Stimulated activated CD4-positive, alpha-beta T cell treated with anti-CD3 and anti-CD28 coated beads, Interleukin-12 subunit alpha, Interleukin-12 subunit beta, amount 100 ng/mL, for 4 hours (primary cell): ENCODE measurements at places on chromosomes 16 and 17.

DNA sequence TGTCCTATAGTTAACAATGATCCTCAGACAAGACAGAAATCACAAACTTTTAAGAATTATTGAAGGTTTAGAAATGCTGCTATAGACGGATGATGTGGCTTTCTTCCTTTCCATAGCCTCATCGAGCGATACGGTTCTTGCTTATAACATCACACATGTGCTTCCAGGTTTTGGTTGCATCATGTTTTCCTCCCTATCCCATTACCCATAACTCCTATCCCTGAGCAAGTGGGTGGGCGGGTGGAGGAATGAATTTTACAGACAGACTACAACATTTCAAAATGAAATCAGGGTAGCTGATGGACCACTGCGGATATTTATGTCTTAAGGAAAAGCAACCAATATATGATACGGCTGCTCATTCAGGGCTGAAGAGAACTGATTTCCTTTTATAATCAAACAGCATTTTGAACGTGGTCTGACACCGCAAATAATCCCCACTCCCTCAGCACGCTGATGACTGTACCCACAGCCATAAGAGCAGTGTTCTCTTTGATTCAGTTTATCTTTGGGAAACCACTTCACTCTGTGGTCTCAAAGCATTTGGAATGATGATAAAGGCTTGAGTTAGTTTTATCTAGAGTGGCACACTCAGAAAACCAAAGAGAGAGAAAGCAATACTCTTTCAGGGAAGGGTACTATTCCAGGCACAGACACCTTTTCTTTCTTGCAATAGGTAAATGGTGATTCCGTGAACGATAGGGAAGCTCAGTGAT, 4.6 kb upstream of the AKTIP start:
- no peak for DNase-seq

DNA sequence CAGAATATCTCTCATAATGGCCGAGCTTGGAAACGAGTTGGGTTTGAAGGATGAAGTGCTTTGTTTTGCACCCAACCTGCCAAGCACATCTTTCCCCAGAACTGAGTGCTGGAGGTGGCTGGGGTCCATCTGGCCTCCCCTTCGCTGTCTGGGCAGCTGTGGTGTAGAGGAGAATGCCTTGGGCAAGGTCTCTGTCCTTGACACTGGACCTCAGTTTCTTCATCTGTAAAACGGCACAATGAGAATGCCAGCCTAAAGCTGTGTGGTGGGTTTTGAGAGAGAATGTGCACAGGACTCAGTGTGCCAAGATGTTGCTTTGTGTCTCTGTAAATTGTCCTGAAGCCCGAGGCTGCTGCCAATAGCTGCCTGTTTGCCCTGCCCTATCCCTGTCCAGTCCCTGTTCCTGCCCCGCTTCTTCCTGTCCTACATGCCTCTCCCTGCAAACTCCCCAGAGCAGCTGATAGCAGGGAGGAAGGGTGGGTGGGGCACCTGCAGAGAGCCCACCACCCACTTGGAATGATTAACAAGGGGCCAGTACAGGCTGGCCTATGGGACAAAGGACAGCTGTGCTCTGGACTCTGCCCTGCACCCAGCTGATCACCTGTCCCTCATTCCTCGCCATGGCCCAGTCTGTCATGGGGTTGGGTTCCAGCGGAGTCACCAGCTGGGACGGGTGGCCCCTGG, 15.3 kb downstream of the LASP1 start:
- DNase-seq, result no peak

- DNase-seq, result no peak
Observed at GRCh38 chr16:54582631-54583250, 296.2 kb upstream of the IRX3 start.

- DNase-seq, result no peak
Observed at GRCh38 chr17:55895112-55895759, 144.4 kb downstream of the PCTP start.

- no peak for DNase-seq
Observed at GRCh38 chr16:82684256-82684655, 57.5 kb downstream of the CDH13 start.

- DNase-seq, result no peak
Observed at GRCh38 chr17:1031711-1032110, 34.8 kb downstream of the TIMM22 start.

DNA sequence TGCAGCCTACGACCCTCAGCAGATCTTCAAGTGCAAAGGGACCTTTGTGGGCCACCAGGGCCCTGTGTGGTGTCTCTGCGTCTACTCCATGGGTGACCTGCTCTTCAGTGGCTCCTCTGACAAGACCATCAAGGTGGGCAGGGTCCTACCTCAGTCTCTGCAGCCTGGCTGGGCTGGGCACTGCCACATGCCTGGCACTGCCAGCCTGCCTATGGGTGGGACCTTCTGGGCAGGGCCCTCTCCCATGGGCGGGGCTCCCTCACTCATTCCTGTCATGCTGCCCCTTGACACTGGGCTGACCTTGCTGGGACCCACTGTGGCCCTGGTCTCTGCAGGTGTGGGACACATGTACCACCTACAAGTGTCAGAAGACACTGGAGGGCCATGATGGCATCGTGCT, 18.3 kb downstream of the TRAF7 start:
- no peak for DNase-seq

GRCh38 chr16:13042291-13042685, 140.9 kb downstream of the SHISA9 start:
- DNase-seq, result no peak

- no peak for DNase-seq
Observed at GRCh38 chr16:77788181-77789084, at the start of gene VAT1L. Gene VAT1L (plus strand): TSS chr16:77788564. CDS start chr16:77788683, 119 bp downstream.

DNA sequence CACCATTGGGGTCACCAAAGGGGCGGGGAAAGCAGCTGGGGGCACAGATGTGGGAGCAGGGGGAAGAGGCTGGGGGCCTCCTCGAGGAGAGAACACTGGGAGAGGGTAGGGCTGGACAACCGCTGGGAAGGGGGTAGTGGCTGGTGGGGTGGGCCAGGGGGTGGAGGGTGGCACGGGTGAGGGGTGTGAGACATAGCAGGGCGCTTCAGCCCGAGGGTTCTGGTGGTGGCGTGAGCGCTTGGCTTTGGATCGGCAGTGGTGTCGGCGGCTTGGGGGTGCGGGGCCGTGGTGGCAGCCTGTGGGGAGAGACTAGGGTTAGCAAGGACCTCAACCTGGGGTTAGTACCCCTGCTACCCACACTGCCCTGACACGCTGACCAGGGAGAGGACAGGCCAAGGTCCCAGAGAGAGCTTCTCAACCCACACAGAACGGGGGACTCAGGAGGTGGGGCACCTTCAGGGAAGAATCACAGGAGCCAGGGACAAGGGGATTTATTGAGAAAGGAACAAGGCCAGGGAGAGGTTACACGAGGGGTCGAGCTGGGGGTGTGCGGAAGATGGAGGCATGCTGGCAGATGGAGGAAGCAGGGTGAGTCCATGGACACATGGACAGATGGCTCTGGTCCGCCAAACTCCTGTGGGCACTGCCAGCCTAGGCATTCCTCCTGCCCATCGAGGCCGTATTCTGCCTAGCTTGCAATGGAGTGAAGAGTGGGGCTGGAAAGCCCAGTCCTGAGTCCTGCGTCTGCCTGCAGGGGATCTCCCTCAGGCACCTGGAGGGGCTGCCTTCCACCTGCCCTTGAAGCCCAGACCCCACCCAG, 8.4 kb downstream of the PER1 start:
- DNase-seq, result no peak

DNA sequence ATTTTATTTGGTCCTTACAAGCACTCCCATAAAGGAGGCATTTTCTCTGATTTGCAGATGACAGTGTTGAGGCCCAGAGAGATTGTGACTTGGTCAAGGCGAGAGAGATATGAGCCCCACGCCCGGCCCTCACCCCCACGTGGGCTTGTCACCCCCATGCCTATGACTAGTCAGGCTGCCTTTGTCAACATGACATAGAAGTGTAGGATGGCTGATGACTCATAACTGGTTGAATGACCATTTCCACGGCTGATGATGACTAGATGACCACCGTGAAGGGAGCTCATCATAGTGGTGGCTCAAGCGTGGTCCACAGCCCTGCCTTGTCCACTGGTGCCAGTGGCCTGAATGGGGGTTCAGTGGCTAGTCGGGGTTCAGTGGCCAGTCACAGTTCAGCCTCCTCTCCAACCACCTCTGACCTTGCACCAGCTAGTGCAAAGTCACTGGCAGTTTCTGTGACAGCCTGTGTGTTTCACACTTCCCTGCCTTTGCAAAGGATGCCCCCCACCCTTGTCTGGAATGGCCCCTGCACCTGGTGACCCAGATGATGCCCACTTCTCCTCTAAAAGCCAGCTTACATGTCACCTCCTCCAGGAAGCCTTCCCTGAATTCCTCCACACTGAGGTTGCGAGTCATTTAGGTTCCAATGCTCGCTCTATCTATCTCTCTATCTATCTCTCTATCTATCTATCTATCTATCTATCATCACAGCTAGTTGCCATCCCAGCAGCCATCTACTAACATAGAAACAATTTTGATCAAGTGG, 3.8 kb upstream of the WSCD1 start:
- DNase-seq, result no peak

- DNase-seq, result no peak
Observed at GRCh38 chr16:65909310-65910050, 457.0 kb upstream of the CDH5 start.
